ENCODE measurements at places on chromosomes 5 and 9.

- no peak for DNase-seq
These were observed 1.1 kb upstream of the IRF1 start for GRCh38 chr5:132491368-132492364.

- no peak for DNase-seq
These were observed 146.5 kb downstream of the LPAR1 start for GRCh38 chr9:110891760-110892159.

DNA sequence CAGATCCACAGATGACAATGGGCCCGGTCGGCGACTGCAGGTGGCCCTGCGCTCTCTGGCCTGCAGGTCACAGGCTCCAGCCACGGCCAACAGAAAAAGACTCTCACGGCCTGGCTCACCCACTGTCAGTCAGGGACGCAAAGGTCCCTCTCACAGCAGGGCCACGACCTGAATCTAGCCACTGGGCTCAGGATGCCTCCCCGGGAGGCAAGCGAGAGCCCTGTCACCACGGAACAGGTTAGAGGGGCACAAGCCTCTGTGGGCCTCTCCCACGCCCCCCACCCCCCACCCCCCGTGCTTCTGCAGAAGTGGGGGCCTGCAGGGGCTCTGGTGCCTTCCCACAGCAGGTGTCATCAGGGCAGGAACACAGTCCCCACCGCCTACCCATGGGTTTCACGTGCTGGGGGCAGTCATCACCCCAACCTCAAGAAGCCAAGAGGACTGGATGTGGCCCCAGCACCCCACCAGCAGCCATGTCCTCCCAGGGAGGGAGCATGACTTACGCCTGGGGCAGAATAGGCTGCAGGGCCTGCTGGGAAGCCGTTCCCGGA lies 17.3 kb upstream of the EGFL7 start:
- no peak for DNase-seq

DNA sequence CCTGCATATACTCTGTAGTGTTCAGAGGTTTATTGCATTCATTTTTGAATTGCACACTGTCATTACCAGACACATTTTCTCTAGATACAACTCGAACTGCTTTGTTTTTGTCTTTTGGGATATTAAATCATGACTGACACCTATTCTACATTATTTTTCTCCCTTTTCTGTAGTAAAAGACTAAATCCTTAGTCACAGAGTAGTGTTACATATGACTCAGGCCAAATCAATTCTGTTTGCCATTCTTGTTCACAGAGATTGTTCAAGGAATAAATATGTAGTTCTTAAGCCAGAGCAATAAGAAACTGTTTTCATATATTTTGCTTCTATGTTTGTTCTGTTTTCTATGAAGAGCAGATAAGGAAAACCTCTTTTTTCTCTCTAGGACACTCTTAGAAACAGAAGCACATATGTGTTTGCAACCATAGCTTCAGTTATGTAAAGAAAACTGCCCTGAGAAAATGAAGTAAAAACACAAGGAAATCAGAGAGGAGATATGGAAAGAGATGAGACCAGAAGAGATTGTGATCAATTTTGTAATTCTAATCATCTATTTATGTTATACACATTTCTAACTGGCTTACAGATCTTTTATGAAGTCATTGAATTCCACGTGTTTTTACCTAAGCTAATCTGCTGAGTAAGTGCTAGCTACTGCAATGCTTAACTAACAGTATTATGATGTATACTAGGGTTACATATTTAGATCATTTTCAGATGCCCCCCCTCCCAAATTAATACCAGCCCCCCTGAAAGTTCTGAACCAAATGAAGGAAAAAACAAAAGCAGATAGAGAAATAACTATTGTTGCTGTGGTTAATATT lies 1995.6 kb upstream of the CDH6 start:
- DNase-seq: no peak

GRCh38 chr9:120750421-120750820 lies 36.2 kb upstream of the MEGF9 start:
- DNase-seq: no peak

GRCh38 chr9:121484651-121485446 lies 14.8 kb downstream of the GGTA1 start:
- no peak for DNase-seq

GRCh38 chr9:27880635-27881034 lies 307.4 kb upstream of the C9orf72 start:
- no peak for DNase-seq

- DNase-seq: no peak
These were observed 31.2 kb upstream of the TARS1 start for GRCh38 chr5:33409435-33410170.

- no peak for DNase-seq
These were observed 707 bp upstream of the ZFYVE16 start for GRCh38 chr5:80406980-80407734.

DNA sequence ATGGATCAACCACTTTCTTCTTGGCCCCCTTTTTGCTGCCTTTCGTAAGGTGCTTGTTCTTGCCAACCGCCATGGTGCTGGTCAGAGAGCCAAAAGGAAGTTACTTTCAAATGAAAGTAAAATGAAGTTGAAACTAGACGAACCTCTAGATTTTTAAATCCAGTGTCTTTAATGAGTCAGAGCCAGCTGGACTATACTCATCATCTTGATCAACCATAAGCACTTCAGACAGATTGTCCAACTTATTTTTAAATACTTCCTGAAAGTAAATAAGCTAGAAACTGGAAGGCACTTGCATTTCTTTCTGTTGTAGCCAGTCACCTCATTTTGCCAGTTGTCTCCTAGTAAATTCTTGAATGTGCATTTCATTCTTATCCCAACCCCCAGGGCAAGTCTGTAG lies 48.9 kb downstream of the JMY start:
- no peak for DNase-seq

- DNase-seq: no peak
These were observed 17.1 kb downstream of the TMEM8B start for GRCh38 chr9:35845824-35846771.

GRCh38 chr5:556909-557441 lies 32.7 kb upstream of the SLC9A3 start:
- no peak for DNase-seq

GRCh38 chr9:129209580-129209979 lies 31.5 kb upstream of the IER5L start:
- no peak for DNase-seq

- DNase-seq: no peak
These were observed 30.9 kb upstream of the TNFSF15 start for GRCh38 chr9:114836769-114837168.

- DNase-seq: no peak
These were observed 1.8 kb upstream of the KLF4 start for GRCh38 chr9:107491081-107492053.

DNA sequence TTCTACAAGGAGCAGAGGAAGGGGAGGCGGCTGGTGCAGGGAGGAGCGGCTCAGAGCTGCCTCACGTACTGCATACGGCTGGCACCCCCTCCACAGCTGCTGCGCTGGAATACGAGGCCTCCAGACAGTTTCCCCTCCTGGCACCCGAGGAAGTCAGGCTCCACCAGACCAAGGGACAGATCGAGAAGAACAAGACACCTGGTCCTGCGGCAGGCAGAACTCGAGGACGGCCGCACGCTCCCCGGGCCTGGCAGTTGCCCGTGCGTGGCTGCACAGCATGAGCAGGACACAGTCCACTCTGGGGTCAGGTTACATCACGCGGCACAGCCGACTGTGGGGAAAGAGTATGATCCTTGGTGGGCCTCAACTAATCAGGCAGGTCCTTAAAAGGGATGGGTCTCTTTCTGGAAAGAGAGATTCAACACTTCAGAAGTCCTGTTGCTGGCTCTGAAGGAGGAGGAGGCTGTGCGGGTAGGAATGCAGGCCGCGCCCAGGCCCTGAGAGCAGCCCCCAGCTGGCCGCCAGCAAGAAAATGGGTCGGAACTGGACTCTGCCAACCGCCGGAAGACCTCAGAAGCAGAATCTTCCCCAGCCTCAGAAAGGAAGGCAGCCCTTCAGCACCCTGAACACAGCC lies 11.6 kb downstream of the UBAC1 start:
- no peak for DNase-seq

DNA sequence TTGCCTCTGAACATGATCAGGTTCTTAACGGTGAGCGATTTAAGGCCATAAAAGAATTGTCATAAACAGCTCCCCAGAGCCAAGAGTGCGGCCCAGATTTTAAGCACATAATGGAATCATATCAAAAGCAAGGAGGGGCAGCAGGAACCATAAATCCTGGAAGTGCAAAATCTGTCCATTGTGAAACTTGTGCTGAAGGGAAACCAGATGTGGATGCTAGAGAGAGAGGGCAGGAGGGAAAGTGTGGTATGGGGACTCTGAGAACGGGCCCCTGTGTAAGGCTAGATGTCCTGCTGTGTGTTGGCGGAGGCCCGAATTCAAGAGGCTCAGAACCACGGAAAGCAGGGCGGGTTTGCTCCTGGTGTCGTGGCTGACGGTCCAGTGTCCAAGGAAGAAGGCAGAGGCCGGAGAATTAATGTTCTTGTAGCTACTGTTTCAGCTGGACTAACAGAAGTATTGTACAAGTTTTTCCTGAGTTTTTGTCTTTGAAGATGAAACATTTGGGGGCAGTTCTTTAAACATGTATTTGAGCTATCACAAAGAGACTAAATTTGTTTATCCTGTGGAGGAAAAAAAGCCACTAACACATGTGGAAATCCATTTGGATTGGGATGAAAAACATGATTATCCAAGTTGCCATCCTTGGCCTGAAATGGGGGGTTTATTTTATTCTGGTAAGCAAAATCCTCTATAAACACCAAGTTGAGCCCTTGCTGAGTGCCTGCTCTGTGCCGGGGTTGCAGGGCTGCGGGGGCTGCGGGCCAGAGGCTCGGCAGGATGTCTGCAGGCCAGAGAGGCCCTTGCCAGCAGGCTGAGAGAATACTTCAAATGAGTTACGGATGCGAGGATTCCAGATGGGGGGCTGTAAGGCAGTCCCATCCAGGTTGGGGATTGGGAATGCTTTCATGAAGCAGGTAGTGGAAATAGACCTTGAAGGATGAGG lies 9.2 kb upstream of the CXCL14 start:
- DNase-seq: no peak

DNA sequence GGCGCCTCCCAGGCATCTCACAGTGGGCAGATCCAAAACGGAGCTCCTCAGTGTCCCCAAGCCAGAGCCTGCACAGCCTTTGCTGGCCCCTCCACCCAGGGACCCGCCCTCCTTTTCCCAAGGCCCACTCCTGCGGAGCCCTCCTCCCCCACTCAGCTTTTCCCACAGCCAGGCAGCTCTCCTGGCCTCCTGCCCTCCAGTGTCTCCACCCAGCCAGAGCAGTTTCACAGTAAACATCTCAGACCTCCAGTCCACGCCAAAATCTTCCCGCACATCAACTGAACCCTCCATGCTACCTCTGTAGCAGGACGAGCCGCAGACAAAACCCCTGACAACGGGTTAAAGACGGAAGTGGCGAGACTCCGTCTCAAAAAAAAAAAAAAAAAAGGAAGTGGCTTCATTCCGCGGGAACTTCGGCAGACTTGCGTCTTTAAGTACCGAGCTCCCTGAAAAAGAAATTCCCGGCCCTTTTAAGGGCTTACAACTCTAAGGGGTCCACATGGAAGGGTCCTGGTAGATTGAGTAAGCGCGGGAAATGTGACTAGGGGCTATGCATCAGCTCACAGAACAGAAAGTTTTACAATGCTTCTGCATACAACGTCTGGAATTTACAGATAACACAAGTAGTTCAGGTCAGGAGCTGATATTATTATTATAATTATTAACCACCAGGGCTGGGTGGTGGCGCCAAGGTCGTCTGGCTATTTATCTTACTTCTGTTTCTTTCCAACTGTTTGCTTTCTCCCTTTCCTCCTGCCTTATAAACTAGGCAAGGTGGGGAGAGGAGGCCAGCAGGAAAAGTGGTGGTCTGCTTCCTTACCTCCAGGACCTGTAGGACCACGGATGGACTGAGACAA lies 11.4 kb upstream of the GRIN1 start:
- no peak for DNase-seq

- no peak for DNase-seq
These were observed 507.0 kb upstream of the PTGER4 start for GRCh38 chr5:40172721-40173120.

DNA sequence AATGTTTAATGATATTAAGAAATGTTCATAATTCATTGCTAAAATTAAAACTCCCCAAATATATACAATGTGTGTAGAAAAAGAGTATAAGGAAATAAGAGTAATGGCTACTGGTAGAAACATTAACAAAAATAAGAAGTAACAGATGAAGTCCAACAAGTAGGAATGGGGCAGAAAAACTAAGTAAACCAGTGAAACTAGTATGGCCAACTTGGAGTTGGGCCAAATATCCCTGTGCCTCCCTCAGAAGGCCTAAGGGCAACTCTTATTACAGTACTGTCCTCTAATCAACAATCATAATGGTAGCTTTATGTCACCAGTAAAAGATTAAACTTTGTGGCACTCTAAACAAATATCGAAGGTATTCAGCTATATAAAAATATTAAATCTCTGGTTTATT lies 93.5 kb downstream of the SSBP2 start:
- DNase-seq: no peak

DNA sequence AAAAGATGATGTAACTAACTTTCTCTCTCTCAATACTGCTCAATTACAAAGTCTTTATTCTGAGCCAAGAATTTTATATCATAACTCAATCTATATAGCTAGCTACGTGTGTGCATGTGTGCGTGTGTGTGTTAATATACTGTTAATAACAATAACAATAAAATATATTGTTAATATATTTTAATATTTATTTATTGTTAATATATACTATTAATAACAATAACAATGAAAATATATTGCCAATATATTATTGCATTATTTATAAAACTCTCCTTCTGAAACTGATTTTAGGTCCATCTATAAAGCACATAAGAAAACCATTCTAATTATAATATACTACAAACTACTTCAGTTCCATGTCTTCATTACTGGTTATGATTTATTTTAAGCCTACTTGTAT lies 60.6 kb downstream of the RASEF start:
- no peak for DNase-seq

DNA sequence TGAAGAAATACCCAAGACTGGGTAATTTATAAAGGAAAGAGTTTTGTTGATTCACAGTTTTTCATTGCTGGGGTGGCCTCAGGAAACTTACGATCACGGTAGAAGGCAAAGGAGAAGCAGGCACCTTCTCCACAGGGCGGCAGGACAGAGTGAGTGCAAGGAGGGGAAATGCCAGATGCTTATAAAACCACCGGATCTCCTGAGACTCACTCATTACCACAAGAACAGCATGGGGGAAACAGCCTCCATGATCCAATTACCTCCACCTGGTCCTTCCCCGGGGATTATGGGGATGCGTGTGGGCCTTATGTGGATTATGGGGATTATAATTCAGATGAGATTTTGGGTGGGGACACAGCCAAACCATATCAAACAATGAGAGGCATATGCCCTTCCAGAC lies 18.5 kb upstream of the RORB start:
- DNase-seq: no peak
